ENCODE measurements at places on chromosomes 5 and 9.
A peak's percentile ranks its signal among the peaks of the same experiment; 100 is the strongest.

DNA sequence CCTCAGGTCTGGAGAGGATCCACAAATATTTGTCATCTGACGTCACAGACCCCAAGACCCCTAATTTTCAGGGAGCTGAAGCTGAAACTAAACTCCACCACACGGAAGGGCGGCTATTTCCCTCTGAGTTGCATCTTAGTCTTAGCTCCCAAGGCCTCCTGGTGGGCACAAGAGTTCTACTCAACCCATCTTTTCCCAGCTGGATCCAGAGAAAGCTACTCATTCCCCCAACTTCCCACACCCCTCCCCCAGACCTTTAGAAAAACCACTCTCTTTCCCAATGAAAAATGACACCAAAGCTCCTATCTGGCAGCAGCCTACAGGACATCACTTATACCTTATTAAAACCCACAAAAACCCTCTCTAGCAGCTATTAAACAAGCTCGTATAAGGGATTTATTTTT lies 67.1 kb upstream of the SLC1A1 start:
- no peak for DNase-seq

DNA sequence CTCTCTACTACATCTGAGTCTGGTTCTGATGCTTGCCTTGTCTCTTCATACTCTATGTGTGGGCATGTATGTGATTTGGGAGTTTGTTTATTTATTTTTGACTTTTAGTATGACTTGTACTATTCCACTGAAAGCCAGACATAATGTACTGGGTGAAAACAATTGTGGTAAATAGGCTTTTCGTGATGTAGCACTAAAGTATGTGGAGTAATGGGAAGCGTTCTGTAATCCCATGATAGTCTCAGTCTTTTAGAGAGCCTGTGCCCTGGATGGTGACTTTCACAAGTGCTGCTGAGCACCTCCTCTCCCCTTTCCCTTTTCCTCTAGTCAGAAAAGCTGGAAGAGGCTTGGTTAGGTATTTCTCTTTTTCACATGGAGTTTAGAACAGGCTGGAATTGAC lies 85.8 kb upstream of the S1PR3 start:
- DNase-seq: no peak

- no peak for DNase-seq
Observed at GRCh38 chr5:116509483-116510244, 65.0 kb downstream of the SEMA6A start.

- no peak for DNase-seq
Observed at GRCh38 chr5:172049226-172049796, 42.9 kb upstream of the FBXW11 start.

- no peak for DNase-seq
Observed at GRCh38 chr5:8413975-8414374, 545.0 kb downstream of the MTRR start.

DNA sequence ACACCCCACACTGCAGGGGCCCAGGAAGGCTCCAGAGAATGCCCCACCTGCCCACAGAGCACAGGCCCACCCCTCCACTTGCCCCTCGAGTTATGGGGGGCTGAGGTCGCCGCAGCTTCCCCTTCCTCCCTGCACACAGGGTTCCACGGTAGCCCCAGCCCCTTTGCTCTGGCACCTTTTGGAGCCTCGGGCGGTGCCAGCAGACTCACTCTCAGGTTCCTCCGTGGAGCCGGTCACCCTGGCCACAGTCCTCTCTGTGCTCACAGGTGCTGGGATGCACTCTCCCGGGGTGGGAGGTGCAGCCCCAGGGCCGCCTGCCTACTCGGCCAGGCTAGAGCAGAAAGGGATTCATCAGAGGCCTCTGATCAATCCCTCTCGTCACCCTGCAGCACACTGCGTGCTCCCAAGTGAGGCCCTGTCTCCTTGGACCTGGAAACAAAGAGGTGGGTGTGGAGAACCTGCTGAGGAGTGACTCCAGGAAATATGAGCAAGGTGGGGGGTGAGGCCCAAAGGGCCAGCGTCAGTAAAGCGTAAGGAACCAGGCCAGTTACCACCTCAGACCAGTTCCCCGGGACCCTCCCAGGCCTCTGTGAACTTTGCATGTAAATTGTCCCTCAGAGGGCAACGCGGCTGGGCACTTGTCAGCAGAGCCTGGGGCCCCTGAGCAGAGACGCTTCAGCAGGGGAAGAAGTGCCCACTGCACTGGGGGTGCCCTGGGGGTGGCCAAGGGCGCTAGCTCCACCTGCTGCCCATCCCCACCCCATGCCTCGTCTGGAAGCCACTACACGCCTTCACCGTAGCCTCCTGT lies 167.8 kb downstream of the OLFM1 start:
- DNase-seq: no peak

GRCh38 chr9:27377147-27377807 lies 80.3 kb upstream of the EQTN start:
- DNase-seq: no peak

GRCh38 chr5:14762549-14763216 lies 98.2 kb downstream of the OTULIN start:
- DNase-seq: no peak

GRCh38 chr5:126490167-126490940 lies 67.1 kb downstream of the GRAMD2B start:
- no peak for DNase-seq

- DNase-seq: no peak
Observed at GRCh38 chr9:38687389-38687842, 32.5 kb downstream of the FAM240B start.

DNA sequence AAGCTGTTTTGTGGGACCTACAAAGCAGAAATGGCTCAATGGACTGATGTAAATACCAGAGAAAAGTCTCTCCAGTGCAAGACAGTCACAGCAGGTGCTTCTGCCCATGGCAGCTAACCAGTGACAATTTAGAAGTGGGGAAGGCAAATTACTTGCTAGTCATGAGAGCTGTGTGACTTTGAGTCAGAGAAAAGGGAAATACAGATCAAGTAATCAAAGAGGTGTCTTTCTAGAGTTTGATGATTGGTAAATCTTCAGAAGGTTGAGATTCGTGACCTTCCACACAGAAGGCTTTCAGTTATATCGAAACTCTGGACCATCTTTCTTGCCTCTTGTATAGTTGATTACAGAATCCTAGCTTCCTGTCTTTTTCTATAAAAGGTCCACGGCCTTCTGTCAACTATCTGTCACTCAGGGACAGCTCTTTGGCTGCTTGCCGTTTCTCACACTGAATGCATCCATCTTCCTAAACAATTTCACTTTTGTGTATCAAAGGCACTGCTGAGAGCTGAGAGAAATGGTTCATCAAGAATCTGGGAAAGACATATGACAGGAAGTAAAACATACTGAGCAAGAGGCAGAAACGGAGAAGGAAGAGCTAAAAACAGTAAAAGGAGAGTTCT lies 993.9 kb upstream of the ACO1 start:
- DNase-seq: no peak

GRCh38 chr5:142837081-142837725 lies 67.0 kb downstream of the ARHGAP26 start:
- no peak for DNase-seq

DNA sequence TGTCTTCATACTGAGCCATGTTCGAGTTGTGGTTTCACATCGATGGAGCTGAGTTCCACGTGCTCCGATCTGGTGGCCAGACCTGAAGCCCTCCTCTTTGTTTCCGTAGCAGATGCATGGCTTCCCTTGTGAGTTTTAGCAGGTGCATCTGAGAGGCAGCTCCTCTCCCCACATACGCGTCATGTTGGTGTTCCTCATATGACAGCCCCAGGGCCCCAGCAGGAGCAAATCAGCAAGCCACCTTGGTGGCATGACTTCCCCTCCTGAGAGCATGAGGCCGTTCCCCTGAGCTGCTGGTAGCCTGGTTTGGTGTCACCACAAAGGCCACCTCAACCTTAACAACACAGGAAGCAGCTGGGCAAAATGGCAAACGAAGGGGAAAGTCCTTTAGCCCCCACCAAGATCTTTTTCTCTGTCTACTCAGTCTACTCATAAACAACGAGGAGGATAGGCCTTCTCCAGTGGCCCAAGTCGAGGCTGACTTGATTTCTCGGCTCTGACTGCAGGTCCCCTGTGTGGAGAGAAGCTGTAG lies 5.9 kb downstream of the CYFIP2 start:
- DNase-seq: peak; percentile 97

GRCh38 chr5:37034955-37035354 lies 158.4 kb downstream of the NIPBL start:
- DNase-seq: no peak

- no peak for DNase-seq
Observed at GRCh38 chr5:151897896-151898295, 26.8 kb downstream of the GLRA1 start.

DNA sequence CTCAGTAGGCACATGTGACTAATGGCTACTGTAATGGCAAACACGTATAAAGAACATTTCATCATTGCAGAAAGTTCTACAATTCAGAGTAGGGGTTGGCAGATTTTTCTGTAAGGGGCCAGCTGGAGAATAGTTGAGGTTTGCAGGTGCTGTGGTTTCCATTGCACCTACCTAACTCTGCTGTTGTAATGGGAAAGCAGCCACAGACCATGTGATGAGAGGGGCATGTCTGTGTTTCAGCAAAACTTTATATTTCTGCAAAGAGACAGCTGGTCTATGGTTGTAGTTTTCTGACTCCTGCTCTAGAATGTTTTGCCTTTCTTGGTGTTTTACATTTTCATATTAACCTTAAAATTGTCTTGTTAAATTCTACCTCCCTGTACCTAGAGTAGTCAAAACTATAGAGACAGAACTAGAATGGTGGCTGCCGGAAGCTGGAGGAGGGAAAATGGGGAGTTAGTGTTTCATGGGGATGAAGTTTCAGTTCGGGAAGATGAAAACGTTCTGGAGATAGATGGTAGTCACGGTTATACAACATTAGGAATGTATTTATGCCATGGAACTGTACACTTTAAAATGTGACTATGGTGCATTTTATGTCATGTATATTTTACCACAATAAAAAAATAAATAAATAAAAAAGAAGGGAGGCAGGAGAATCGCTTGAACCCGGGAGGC lies 44.3 kb downstream of the NUP214 start:
- no peak for DNase-seq

GRCh38 chr9:130667120-130667435 lies 2.7 kb downstream of the PRDM12 start:
- no peak for DNase-seq

GRCh38 chr9:109416135-109416706 lies 81.9 kb downstream of the PTPN3 start:
- no peak for DNase-seq

DNA sequence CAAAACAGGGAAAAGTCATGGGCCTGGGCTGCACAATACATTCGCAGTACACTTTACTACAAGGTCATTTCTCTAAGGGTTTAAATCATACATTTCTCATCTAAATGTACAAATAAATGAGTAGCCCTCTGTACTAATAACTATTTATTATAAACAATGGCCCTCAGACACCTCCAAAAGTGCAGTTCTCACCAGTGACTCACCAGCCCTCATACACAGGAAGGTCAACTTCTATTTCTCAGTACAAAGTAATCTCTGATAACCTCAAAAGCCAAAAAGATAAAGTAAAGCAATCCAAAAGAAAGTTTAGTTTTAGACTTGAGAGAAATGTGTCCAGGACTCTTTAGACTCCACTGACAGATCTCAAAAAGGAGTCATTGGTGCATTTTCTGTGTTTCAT lies 1258.1 kb upstream of the CDH6 start:
- DNase-seq: no peak

GRCh38 chr9:269081-269711 lies 54.5 kb downstream of the DOCK8 start:
- no peak for DNase-seq

- no peak for DNase-seq
Observed at GRCh38 chr9:109708451-109708945, 71.5 kb upstream of the PALM2AKAP2 start.

DNA sequence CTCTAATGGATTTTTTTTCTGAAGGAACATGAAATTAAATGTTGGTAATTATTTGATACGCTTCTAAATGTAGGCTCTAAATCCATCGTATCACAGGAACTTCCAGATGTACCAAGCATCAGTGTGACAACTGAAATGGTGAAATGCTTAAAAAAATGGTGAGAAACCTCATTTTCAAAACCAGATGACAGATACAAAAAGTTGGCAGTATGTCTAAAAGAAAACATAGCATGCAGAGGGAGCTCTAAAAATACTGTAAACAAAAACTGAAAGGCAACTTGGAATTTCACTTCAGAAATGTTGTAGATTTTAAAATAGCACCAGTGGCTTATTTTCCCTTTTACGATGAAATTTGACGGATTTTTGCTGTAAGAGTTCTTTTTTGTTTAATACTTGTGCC lies 1043.6 kb upstream of the WWC1 start:
- DNase-seq: no peak
